A549 treated with RU486 at 1 μM for 4 hours (cell line): ENCODE measurements at places on chromosomes 4 and X. TPM values are rescaled to one million over a fixed set of nuclear protein-coding genes. Genes with fewer than 3 reads are reported as not detected.

TCEAL2 gene
- total RNA-seq: not detected in 5 replicates

NPNT gene
- 0.18 to 0.46 TPM (median 0.40 TPM) in 5 replicates for total RNA-seq

F8A3 gene
- total RNA-seq: 0.81 to 1.6 TPM (median 0.94 TPM) in 5 replicates

MAGEA2 gene
- not detected in 5 replicates for total RNA-seq

LYAR gene
- total RNA-seq: 28.2 to 41.1 TPM (median 32.7 TPM) in 5 replicates

PTTG2 gene
- total RNA-seq: not detected in 5 replicates

AREG gene
- total RNA-seq: 58.8 to 96.5 TPM (median 83.1 TPM) in 5 replicates

ADAMTS3 gene
- total RNA-seq: 0.01 to 0.09 TPM (median 0.06 TPM) in 3 of 5 replicates, not detected in the others

PCYT1B gene
- total RNA-seq: not detected in 5 replicates

UGT2B11 gene
- 0.11 to 0.14 TPM in 2 of 5 replicates, not detected in the others for total RNA-seq

DUSP21 gene
- total RNA-seq: not detected in 5 replicates

C4orf50 gene
- total RNA-seq: not detected in 5 replicates

LAP3 gene
- total RNA-seq: 33.8 to 47.4 TPM (median 36.0 TPM) in 5 replicates

CT45A5 gene
- 0.26 TPM in 1 of 5 replicates, not detected in the others for total RNA-seq

NRK gene
- total RNA-seq: not detected in 5 replicates

CXCL8 gene
- 8.0 to 17.8 TPM (median 13.6 TPM) in 5 replicates for total RNA-seq

LGI2 gene
- 0.09 to 0.38 TPM (median 0.25 TPM) in 5 replicates for total RNA-seq

SOX3 gene
- total RNA-seq: not detected in 5 replicates

ACSL1 gene
- total RNA-seq: 9.6 to 15.4 TPM (median 12.2 TPM) in 5 replicates

ASB12 gene
- not detected in 5 replicates for total RNA-seq

NSG1 gene
- total RNA-seq: 0.88 to 1.5 TPM (median 1.2 TPM) in 5 replicates

TLR10 gene
- total RNA-seq: 0.05 to 0.06 TPM (median 0.05 TPM) in 3 of 5 replicates, not detected in the others
